ENCODE measurements at places on chromosomes 16 and 17.

- DNase-seq: peak; percentile 100
Measured at GRCh38 chr16:22190776-22191531, 15.1 kb upstream of the EEF2K start.

DNA sequence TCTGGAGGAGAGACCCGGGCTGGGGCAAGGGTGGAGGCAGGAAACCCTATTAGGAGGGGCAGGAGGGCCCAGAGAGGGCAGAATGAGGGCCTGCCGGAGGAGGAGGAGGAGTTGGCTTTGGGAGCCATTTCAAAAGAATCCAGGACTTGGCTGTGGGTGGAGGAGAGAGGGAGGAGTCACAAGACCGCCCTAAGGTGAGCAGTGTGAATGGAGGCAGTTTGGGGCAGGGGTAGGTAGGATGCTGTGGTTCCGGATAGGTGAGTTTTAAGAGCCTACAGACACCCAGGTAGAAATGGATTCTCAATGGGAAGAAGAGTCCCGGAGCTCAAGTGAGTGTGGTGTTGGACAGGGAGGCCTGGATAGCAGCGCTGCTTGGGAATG lies 80.3 kb downstream of the ARHGAP23 start:
- no peak for DNase-seq

- no peak for DNase-seq
Measured at GRCh38 chr17:46061435-46061834, 62.4 kb downstream of the STH start.

DNA sequence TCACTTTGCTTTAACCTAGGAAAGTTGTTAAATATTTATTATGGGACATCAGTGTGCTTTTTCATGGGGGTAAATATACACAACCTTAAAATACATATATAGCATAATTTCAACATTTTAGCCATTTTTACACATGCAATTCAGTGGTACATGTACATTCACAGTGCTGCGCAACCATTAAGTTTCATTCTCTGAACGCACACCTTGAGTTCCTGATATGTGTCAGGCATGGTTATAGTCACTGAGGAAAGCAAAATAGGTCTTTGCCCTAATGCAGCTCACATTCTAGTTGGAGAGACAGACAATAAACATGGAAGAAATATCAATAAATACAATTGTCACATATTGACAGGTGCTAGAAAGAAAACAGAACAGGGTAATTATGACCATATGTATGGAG lies 12.8 kb upstream of the CNEP1R1 start:
- DNase-seq: no peak

GRCh38 chr16:3131755-3132377 lies 3.0 kb upstream of the ZNF213 start:
- no peak for DNase-seq

DNA sequence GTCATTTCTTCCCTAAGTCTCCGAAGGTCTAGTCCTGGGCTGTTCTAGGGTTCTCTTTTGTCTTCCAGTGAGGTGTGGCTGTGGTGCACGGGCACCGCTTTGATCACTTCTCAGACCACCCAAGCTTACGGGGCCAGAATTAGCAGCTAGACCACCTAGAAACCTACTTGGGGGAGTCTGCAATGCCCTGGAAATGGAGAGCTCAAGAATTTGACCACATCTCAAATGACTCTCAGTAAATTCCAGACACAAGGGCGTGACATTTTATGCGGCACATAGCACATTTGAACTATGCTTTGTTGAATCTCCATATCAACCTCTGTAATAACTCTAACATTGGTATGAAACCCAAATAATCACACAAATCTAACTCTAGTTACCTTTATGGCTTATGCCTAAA lies 24.9 kb downstream of the TRIM16 start:
- no peak for DNase-seq

DNA sequence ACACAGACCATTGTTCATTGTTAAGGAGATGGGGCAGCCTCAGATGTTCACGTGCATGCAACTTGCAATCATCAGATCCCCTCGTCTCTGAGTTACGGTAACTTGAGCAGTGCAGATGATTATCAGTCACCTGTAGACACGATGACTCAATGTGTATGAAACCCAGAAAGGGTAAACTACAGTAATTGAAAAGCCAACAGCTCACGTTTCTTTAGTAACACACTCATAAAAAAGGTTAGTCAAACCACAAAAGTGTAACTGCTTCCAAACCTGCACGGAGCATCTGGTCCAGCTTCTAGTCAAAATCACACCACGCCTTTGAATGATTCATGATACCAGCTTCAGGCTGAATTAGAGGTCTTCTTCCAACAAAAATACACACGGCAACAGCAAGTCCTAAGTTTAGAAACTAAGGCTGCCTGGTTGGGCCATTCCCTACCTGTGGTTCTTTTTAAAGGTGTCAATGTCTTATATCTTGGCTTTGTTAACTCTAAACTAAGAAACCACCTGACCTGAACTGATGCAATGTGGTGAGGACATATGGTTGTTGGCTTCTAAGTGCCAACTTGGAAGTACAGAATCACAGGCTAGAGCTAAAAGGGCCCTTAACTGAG lies 32.3 kb downstream of the GRB7 start:
- no peak for DNase-seq

GRCh38 chr16:86018487-86018886 lies 119.5 kb downstream of the IRF8 start:
- peak; percentile 72 for DNase-seq

DNA sequence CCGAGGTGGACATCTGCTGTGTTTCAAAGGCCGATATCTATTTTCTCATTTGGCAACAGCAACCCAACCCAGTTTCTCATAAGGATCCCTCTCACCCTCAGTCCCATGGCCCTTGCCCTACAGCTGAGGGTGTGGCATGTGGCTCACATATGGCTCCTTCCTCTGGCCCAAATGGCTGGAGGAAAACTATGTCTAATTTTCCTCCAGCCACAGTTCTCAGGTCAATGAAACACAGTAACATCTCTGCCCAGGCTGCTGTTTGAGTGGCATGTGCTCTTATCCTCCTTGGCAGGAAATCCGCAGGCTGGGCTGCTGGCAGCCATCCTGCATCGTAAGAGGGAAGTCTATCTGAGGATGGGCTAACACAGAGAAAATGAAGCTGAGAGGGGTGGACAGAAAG lies 24.1 kb downstream of the SERPINF1 start:
- no peak for DNase-seq

DNA sequence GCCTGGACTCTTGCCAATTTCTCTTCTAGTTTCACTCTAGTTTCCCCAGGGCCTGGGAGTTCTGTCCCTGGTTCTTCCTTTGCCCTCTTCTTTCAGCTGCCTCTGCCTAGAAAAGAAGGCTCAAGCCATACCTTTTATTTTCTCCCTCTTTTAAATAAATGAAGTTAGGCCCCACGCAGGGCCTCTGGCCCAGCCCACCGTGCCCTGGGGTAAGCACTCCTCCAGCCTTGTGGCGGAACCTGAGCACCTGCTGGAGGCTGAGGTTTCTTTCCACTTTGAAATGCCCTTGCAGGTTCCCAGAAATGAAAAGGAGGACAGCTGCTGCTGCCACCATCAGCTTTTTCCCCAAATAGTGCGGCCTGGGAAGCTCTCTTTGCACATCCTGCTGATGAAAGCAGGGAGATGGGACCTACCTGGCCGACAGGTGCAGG lies 139.4 kb downstream of the CCDC182 start:
- DNase-seq: no peak

GRCh38 chr16:63625126-63625525 lies 1496.7 kb downstream of the CDH11 start:
- no peak for DNase-seq

DNA sequence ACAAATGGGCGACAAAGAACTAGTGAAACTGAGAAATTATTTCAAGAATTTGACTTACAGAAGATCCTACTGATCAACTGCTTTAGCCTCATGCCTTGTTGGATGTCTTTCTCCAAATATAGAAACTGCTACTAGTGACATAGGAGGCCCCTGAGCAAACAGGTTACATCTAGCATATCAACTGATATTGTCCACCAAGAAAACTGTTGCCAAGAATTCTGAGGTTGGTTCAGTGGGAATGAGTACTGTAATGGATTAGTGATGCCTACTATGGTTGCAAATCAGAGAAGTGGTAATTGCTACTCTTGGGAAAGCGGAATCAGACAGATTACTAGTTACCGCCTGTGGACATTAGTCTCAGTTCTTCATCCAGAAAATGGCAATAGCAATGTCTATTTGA lies 10.0 kb downstream of the CDC27 start:
- DNase-seq: no peak

- DNase-seq: no peak
Measured at GRCh38 chr17:2090804-2091534, 36.1 kb downstream of the HIC1 start.

DNA sequence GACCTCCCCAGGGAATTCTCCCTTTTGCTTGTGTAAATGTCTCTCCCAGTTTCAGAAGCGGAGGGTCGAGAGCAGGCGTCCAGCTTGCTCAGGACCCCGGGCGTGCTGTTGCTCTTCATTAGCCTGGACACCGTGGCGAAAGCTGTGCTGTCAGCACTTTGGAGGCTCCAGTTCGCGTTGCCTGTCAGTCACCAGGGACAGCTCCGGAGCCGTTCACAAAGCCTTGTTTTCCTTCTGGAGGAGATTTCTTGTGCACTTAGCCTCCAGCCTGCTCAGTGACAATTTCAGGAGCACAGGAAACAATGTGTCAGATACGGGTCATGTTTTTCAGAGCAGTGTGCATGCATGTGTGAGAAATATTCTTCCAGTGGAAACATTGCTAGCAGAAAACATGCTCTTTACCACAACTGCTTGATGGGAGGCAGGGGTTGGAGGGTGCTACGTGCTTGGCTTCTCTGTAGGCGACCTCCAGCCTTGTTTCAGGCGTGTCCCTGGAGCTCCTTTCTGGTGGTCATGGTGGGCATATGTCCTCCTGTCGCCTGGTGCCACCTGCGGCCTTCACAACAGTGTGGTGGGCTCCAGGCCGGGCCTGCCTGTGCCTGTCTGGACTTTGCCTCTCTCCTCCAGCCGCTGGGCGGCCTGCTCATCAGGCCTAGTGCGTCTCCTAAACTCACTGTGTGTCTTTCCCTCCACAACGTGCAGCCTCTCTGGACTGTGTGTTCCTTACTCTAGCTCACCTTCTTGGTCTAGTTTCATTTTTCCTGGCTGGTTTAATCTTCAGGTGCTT lies 29.0 kb downstream of the ZNF750 start:
- no peak for DNase-seq

- DNase-seq: no peak
Measured at GRCh38 chr17:67403065-67403464, 26.0 kb downstream of the PITPNC1 start.

DNA sequence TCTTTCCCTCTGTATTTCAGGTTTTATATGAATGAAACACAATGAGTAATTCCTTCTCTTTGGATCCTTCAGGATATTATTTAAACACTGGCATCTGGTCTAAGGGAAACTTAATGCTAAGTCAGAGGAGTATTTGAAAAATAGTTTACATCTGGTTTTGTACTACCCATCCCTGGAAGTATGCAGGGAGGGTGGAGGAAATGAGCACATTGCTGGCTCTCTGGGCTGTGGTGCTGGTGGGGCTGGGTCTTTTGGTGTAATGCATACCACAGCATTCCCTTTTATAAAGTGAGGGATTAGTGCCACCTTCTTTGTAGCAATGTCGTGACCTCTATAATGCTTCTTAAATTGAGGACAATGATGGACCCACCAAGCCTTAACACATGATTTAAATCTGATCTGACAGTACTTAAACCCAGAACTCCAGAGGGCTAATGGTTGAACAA lies 105.5 kb upstream of the AXIN2 start:
- DNase-seq: no peak

DNA sequence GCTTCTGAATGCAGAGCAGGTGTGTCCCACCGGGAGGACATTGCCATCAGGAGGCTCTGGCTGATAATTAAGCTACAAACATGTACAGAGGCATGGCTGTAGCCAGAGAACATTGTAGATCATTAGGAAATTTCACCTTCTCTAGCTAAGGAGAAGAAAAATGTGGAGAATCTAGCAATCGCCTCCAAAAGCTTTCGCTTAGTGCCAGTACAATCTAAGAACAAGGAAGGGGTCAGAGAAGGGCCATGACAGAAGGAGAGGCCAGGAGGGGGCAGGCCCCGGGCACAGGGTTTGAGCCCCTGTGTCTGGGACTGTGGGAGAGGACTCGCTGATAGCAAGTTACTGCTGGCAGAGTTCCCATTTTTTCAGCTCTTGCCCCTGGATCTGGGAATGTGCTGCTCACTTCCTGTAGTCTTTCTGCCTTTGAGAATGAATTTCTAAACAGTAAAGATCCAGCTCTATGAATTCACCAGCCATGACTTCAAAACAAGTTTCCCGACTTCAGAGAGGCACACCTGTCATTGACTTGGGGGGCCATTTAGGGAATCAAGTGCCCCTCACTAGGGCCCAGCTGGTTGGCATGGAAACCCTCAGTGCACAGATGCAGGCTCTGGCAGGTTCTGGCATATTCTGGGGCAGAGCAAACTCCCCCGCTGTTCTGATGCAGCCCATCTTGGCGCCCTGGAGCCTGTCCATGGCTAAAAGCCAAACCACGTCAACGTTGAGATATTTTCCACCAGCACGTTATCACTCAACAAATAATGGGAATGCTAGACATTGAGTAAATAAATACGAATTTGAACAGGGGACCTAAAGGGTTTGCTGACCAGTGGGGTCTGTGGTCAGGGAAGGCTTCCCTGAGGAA lies 59.5 kb upstream of the CACNG4 start:
- DNase-seq: no peak

- no peak for DNase-seq
Measured at GRCh38 chr17:50603340-50603739, 31.3 kb upstream of the ABCC3 start.

DNA sequence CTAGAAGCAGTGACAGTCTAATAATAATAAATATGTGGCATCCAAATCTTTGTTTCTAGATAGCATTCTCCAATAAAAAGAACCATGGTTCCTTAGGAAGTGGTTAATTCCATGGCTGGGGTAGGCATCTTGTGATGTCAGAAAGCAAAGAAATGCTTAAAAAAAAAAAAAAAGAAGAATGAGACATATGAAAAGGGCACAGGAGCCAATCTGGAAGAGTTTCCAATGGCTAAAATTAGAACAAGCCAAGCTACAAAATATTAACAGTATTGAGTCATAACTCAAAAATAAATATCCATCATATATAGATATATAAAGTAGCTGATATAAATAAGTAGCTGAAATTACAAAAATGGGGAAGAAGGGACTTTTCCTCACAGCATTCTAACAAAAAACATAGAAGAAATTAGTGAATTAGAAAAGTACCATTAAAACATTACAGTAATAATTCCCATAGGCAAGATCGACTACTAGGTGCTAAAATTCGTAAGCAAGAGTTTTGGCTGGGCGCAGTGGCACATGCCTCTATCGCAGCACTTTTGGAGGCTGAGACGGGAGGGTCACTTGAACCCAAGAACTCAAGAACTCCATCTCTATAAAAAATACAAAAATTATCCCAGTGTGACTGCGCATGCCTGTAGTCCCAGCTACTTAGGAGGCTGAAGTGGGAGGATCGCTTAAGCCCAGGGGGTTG lies 111.3 kb downstream of the TRIM37 start:
- no peak for DNase-seq

GRCh38 chr17:7579001-7579833 lies at the start of gene CD68:
CD68 (plus strand) TSS chr17:7579638; CDS start chr17:7579678, 40 bp downstream.
- DNase-seq: peak; percentile 89

- no peak for DNase-seq
Measured at GRCh38 chr17:58282442-58282841, 1.7 kb upstream of the MPO start.

- no peak for DNase-seq
Measured at GRCh38 chr16:62213763-62214162, 177.5 kb upstream of the CDH8 start.

- no peak for DNase-seq
Measured at GRCh38 chr16:49464877-49465504, 91.4 kb downstream of the C16orf78 start.

- DNase-seq: no peak
Measured at GRCh38 chr16:65991149-65991701, 375.3 kb upstream of the CDH5 start.

Data from lower leg skin (tissue), 4 donors.